ENCODE measurements at places on chromosomes 16 and 17.

GRCh38 chr17:16379654-16380053 lies 1.2 kb upstream of the UBB start:
- no peak for DNase-seq

DNA sequence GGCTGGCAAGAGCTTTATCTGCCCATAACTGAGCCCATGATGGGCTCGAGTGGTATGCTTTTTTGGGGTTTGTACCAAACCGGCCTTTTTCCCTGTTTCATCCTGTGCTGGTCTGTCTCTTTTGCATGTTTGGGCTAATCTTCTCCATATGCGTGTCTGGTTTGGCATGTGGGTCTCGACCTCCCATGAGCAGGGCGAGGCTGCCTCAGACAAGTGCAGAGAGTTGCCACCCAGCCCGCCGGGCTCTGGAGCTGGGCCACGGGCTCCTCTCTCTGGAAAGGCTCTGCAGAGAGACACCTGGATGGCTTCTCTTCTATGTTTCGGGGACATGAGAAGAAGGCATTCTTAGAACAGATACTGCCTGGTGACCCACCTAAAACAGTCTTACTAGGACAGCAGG lies 67.8 kb upstream of the TBX2 start:
- DNase-seq: no peak

GRCh38 chr16:81280393-81280792 lies 34.4 kb upstream of the GAN start:
- no peak for DNase-seq

DNA sequence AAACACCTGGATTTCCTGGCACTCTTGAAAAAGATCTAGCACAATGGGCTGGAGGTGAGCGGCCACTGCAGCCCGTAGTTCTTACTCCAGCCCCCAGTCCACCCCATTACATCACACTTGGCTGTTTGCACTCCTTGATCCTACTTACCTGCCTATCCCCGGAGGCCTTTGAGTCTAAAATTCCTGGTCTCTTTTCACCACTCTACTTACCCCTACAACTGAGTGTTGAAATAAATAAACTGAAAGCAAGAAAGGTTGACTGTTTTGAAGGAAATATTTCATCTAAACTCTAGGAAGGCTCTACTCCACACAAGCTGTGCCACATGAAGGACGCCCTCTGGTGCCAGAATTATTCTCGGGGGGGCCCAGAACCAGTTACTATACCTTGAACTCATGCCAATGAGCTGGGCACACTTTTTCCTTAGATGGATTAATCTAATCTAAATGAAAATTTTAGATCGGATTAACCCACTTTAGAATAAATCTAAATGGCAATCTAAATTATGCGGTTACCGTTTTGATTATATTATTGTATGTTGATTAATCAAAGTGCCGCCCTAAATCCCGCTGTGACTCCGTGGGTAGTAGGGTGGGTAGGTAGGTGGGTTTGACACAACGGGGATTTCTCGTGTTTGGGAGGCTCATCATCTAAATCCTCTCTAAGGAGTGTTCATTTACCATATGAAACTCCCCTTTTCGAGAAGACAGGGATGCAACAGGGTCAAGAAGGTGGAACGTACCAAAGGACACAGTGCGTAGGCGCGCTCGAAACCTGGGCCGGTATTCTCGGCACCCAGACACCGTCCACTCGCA lies 651 bp upstream of the EIF1 start:
- peak; percentile 62 for DNase-seq

GRCh38 chr17:75288770-75289114 lies 491 bp downstream of the SLC25A19 start:
- DNase-seq: peak; percentile 41

DNA sequence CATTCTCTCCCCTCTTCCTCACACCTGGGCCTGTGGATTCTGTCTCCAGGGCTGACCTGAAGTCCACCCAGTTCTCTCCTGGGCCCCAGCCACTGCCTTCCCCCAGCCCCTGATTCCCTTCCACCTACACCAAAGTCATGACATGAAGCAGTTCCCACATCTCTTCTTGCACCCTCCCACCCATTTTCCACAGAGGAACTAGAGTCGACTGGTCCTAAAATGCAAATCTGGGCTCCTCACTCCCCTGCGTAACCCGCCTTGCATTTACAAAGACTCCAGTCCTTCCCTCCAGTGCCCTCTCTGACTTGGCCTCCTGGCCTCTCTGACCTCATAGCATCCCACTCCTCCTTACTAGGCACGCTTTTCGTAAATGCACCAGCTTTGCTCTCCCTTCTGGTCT lies 14.8 kb downstream of the COX6A2 start:
- DNase-seq: no peak

GRCh38 chr17:20087538-20088250 lies 78.5 kb downstream of the SPECC1 start:
- DNase-seq: no peak

DNA sequence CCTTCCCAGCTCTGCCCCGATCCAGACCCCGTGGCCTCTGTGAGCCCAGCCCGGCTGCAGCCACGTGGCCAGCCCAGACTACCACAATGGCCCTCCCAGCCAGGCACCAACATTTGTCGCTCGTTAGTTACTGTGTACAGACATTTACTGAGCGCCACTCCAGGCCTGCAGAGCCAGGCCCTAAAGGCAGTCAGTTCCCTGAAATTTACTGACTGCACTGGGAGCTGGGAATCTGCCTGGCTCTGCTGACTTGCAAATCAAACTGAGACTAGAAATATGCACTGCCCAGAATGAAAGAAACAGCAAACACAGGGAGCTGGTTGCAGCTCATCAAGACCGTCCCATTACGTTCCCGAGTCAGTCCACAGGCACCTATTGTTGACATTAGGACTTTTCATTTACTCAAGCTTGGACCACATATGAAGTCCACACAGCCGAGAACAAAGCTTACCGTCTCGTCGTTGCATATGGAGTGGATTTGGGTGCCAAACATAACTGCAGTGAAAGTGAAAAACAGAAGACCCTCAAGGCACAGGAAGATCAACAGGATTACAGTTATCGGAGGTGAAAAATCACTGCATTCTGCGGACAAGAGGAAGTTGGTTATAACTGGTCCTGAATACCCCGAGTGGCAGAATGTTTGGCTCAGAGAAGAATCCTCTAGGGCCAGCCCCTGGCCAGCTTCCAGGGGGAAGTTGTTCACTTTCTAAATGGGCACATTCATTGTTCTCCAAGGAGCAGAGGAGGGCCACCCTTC lies 34.5 kb downstream of the ZDHHC7 start:
- no peak for DNase-seq

GRCh38 chr17:39473310-39473709 lies 12.0 kb downstream of the CDK12 start:
- no peak for DNase-seq

GRCh38 chr17:5237541-5238016 lies 2.9 kb upstream of the SCIMP start:
- DNase-seq: peak; percentile 10

GRCh38 chr16:546909-547770 lies 13.1 kb upstream of the PRR35 start:
- DNase-seq: peak; percentile 48

All from activated T-cell treated with anti-CD3 and anti-CD28 coated beads, Interleukin-2, amount 50 U/mL, for 4 hours (primary cell).